ENCODE measurements at places on chromosomes 7 and 10. TPM values are rescaled to one million over a fixed set of nuclear protein-coding genes. Genes with fewer than 3 reads are reported as not detected.

- no peaks in the 10 kb centered on the region for H3K27me3 ChIP-seq
- peaks cover 12% of the 10 kb centered on the region for H3K4me1 ChIP-seq
- no peak overlapping the region for H3K27ac ChIP-seq
- no peaks in the 10 kb centered on the region for H3K36me3 ChIP-seq
- DNase-seq = no peak
- no peak overlapping the region for H3K4me3 ChIP-seq
Observed at GRCh38 chr7:131147604-131148003, 180.1 kb upstream of the MKLN1 start.

Gene LRRC61
- 1.8 TPM for total RNA-seq

DNA sequence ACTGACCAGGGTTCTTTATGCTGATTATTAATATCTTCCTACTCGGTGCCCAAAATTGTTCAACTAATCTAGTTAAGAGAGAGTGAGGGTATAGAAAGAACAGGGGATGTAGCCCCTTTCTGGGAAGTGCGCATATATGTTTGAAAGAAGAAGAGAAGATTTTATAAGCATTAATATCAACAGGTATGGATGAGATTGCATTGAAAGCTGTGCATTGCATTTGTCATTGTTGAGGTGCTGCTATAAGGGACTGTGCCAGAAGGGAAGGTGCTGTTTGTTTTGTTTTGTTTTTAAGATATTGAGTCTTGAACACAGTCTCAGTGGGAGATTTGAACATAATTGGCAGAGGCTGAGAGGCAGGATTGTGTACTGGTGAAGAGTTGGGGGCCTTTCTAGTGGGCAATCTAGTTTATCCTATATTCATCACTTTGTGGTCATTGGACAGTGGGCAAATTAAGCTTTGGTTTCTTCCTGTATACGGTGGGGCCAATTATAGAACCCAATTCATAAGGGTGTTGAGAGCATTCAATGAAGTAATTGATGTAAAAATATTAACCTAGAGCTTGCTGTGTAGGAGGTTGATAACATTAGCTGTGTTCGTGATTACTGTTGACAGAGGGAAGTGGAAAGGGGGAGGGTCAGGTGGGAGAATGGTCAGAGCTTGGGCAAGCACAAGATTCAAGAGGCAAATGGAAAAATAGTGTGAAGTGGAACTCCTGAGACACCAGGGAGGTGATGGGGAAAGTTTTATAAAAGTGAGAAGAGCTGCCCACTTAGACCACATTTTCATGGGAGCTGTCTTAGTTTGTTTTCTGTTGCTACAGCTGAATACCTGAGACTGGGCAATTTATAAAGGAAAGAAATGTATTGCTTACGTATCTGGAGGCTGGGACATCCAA, 19.9 kb upstream of the PCGF5 start:
- no peaks in the 10 kb centered on the region for H3K36me3 ChIP-seq
- H3K4me3 ChIP-seq = no peak overlapping the region
- no peak overlapping the region for H3K27ac ChIP-seq
- no peak for DNase-seq
- H3K4me1 ChIP-seq = peaks cover 14% of the 10 kb centered on the region
- no peaks in the 10 kb centered on the region for H3K27me3 ChIP-seq

GRCh38 chr7:158006841-158007696, 580.6 kb downstream of the PTPRN2 start:
- no peaks in the 10 kb centered on the region for H3K36me3 ChIP-seq
- H3K27me3 ChIP-seq = no peaks in the 10 kb centered on the region
- no peak overlapping the region for H3K4me3 ChIP-seq
- DNase-seq = no peak
- no peak overlapping the region for H3K27ac ChIP-seq

GRCh38 chr10:95655571-95656290, 780 bp downstream of the ALDH18A1 start:
- H3K4me3 ChIP-seq = peak overlapping the region; percentile 74
- H3K27ac ChIP-seq = peak overlapping the region; percentile 86
- H3K36me3 ChIP-seq = peaks cover 23% of the 10 kb centered on the region
- DNase-seq = peak; percentile 80
- H3K27me3 ChIP-seq = no peaks in the 10 kb centered on the region
- peaks cover 16% of the 10 kb centered on the region for H3K4me1 ChIP-seq

- H3K27ac ChIP-seq = peak overlapping the region; percentile 62
- no peaks in the 10 kb centered on the region for H3K27me3 ChIP-seq
- no peak overlapping the region for H3K4me3 ChIP-seq
- H3K4me1 ChIP-seq = peaks cover 16% of the 10 kb centered on the region
- no peaks in the 10 kb centered on the region for H3K36me3 ChIP-seq
- DNase-seq = no peak
Observed at GRCh38 chr7:28700096-28700495, 258.0 kb downstream of the TRIL start.

GRCh38 chr10:58153751-58154150, 113.9 kb downstream of the IPMK start:
- H3K4me1 ChIP-seq = peaks cover 15% of the 10 kb centered on the region
- no peak for DNase-seq
- H3K4me3 ChIP-seq = no peak overlapping the region
- peaks cover 22% of the 10 kb centered on the region for H3K27me3 ChIP-seq
- H3K36me3 ChIP-seq = no peaks in the 10 kb centered on the region
- H3K27ac ChIP-seq = no peak overlapping the region

Measured in osteoblast (primary cell).